ENCODE measurements at places on chromosomes 2 and 18.

DNA sequence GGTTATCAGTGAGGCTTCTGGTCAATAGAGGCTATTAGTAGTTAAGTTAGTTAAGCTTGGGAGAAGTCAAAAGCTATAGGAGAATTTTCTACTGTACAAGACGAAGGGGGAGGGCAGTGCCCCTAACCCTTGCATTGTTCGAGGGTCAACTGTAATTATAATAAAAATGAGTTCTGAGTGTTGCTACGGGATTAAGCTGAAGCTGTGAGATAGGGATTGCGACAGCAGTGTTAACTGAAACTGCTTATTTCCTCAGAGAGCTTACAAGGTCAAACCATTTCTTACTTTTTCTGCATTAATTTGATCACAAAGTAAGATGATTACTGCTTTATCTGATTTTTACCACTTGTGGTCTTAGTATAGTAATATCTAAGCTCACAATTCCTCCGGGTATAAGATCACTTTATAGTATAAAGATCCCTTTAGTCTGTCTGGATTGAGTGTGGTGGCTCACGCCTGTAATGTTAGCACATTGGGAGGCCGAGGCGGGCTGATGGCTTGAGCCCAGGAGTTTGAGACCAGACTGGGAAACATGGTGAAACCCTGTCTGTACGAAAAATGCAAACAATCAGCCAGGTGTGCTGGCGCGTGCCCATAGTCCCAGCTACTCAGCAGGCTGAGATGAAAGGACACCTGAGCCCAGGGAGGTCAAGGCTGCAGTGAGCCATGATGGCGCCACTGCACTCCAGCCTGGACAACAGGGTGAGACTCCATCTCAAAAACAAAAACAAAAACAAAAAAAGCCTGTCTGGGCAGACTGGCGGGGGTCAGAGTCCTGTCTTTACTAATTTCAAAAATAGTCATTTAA, 119.5 kb upstream of the TLK1 start:
- DNase-seq, result no peak

GRCh38 chr2:188663301-188663700, 310.9 kb upstream of the COL3A1 start:
- no peak for DNase-seq

DNA sequence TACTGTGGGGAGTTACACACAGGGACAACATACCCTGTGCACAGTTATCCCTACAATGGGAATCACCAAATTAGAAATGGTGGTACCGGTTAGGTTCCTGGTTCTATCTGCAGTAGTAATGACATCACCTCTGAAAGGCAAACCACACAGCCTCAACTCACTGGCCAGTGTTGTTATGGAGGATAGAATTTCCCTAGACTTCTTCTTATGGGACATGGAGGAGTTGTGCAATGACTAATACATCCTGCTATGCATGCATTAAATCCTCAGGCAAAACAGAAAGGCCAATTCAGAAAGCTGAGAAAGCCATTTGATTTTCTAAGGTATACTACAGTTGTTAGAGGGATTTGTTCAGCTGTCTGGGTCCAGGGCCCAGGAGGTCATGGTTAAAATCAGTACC, 439.3 kb downstream of the TMX3 start:
- DNase-seq, result no peak

DNA sequence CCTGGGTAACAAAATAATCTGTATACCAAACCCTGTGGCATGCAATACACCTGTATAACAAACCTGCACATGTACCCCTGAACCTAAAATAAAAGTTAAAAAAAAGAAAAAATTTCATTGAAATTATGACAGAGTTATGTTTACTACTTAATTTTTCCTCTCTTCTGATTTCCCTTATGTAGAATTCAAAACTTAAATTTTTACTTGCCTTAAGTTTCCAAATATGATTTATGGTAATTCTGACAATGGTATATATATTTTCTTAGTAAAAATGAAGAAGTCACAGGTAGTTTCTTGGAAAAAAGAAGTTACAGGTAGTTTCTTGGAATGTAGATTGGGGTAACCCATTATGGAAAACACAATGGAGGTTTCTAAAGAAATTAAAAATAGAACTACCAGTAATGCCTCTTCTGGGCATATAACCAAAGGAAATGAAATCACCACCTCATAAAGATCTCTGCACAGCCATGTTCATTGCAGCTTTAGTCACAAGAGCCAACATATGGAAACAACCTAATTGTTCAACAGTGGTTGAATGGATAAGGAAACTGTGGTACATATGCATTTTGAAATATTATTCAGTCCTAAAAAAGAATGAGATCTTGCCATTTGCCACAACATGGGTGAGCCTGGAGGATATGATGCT, 164.9 kb downstream of the BABAM2 start:
- DNase-seq, result no peak

- no peak for DNase-seq
Observed at GRCh38 chr2:120760446-120761135, 24.9 kb downstream of the GLI2 start.

- no peak for DNase-seq
Observed at GRCh38 chr2:129069875-129070594, 751.4 kb upstream of the HS6ST1 start.

GRCh38 chr2:74131901-74132300, 15.8 kb downstream of the BOLA3 start:
- no peak for DNase-seq

DNA sequence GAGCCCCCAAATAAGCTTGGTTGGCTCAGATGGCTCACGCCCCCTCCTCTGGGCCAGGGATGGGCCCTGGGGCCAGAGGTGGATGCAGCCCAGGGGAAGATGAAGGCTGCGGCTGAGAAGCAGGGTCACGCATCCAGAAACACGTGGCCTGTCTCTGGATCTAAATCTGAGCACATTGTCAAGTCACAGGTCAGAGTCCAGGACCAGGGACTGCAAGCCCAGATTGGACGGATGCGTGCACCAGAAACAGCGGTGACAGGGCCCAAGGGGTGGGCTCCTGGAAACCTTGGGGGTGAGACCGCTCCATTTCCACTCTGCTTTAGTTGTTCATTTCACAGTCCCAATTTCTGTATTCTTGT, 226.2 kb downstream of the ACKR3 start:
- DNase-seq, result no peak

GRCh38 chr2:224927011-224927410, 115.3 kb downstream of the DOCK10 start:
- no peak for DNase-seq

DNA sequence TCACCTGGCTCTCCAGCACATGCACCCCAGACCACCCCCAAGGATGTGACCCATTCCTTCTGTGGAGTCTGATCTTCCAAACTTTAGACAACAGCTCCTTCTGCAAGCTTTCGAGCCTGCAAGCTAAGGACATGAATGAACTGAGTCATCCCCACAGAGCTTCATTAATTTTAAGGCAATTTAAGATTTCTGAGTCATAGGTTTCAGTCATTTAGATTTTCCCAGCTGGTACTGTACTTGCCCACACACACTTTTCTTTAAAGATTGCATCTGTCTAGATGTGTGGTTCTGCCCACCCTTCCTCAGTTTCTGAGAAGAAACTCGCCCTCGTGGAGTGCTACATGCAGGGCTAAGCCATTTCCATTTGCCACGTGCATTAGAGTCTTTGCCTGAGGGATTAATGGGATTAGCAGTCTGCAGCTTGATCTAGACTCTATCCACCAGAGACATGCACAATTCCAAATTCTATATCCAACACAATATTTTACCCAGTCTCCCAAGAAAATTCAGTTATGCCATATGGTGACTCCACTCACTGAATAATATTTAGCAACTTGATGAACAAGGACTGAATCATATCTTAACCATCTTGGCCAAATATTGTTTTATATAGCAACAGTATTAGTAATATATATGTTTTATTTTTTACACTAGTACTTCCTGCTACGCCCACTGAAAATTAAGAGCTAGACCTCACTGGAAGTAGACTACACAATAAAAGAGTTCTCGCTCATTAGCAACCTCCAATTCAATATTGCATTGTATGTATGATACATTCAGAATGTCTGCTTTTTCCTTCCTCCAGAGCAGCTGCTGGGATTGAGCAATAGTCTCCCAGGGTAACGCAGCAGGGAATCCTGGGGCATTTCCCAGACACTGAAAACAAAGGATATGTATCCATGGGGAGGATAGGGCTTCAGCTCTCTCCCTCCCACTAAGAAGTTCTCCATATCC, 14.3 kb upstream of the TRIB2 start:
- no peak for DNase-seq

DNA sequence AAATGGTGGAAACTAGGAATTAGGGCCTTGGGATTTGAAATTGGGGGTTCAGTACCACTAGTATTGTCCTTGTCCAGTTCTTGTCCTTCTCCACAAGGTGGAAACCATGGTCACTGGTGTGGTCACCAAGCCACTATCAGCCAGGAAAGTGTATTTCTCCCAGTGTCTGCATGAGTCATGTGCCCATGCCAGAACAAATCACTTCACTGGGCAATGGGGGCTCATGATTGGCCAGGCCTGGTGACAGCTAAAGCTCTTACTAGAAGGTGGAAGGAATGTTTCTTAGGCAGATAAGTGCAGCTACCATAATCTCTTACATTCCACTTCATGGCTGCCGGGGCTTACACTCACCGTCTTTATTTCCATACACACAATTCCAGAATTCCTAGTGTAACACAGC, 124.8 kb upstream of the TACR1 start:
- DNase-seq, result no peak

DNA sequence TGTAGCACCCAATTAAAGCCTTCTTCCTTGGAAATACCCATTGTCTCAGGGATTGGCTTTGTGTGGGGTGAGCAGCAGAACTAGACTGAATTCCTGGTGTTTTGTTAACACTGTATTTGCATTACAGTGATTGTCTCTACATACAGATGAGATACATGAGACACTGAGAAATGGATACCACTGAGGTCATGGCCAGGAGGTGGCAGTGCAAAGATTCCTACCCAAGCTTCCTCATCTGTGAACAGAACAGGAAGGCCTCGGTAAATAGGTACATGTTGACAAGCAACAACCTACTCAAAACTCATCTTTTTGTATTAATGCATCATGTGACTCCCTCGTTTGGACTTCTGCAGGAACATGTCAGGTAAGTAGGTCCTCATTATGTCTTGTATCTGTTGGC, 445.8 kb upstream of the RGPD4 start:
- no peak for DNase-seq

DNA sequence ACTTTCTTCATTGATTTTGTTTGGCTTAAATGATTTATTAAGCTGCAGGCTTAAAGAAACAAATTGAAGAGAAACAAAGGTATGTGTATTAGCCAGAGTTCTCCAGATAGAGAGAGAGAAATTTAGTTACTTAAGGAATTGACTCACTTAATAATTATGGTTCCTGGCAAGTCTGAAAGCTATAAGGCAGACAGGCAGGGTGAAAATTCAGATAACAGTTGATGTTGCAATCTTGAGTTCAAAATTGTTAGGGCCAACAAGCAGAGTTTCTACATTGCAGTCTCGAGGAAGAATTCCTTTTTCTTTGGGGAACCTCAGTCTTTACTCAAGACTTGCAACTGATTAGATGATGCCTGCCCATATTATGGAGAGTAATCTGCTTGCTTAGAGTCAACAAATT, 593.5 kb downstream of the ADCYAP1 start:
- no peak for DNase-seq

DNA sequence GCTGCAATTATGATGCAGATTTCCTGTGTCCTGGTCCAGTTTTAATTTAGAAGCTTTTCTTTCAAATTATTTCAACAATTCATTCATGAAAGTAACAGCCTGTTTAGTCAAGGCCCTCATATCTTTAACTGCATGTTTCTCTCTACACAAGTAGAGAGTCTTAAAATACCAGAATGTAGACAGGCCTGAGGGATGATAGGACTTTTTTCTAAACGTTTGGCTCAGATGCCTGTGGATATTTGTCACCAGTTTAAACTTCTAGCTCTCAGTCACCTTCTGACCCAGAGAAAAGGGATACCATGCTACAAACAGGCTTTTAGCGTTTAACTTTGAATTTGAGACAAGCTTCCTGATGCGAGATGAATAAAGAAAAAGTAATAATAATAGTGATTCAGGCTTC, 15.7 kb downstream of the COL5A2 start:
- no peak for DNase-seq

- DNase-seq, result no peak
Observed at GRCh38 chr2:170966648-170967396, 37.8 kb downstream of the GORASP2 start.

DNA sequence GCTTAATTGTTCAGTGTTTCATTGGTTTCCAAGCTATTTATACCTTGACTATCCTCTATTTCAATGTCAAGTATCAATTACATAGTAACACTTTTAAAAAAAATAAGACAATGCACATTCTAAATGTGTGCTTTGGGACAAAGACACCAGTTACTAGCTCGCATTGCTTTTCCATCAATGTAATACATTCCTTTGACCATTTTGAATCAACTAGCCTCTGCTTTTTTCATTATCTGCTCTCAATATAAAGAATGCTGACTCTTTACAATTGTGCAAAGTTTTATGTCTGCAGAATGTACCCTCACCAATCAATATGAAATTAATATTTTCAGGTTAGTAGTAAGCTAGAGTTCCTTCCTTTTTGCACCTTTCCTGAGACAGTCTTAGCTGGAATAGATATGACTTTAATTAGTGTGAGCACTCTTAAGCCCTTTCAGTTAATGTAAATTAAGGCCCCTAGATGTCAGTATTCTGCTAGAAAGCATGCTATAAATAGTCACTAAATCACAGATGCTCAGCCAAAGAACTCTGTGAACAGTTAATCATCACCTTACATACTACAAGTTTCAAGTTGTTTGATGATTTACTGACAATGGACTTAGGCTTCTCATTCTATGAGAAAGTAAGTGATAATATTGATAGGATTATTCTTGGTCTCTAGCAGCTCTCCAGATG, 413.6 kb downstream of the PTH2R start:
- no peak for DNase-seq

- peak; percentile 7 for DNase-seq
Observed at GRCh38 chr2:48448274-48449061, 81.5 kb upstream of the STON1 start.

DNA sequence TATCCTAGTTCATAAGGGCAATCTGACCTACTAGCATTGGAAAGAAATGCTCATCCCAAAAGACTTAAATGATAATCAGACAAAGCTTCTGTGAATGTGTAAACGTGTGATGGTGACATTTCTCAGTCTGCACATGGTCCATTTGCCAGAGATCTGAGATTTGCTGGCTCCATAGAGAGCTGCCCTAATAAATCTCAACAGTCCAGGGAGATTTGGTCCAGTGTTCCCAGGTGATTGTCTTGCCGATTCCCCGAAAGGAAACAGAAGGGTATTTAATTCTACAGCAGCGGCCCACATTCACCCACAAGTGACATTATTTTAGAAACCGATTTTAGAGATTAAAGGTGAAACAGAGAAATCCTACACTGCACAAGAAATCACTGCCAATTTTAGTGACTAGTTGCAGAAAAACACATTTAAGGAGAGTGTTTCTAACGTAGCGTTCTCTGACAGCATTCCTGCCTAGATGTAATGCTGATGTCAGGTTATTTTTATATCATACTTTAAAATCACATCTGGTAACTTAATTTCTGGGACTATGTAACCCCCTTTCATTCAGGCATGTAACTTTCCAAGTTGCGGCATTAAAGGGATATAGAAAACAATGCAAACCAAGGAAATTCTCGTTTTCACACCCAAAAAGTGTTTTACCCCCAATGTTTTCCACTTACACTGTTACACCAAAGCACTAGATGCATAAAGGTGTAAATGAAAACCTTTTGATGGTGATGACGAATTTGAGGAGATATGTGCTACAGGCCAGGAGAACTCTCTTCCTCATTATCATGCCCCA, 231.9 kb upstream of the FN1 start:
- no peak for DNase-seq
